ENCODE measurements at places on chromosomes 4 and X.

- DNase-seq: no peak
These were observed 192.9 kb upstream of the GALNT7 start for GRCh38 chr4:172975651-172976229.

GRCh38 chr4:97841512-97841911 lies 301.8 kb downstream of the STPG2 start:
- DNase-seq: no peak

DNA sequence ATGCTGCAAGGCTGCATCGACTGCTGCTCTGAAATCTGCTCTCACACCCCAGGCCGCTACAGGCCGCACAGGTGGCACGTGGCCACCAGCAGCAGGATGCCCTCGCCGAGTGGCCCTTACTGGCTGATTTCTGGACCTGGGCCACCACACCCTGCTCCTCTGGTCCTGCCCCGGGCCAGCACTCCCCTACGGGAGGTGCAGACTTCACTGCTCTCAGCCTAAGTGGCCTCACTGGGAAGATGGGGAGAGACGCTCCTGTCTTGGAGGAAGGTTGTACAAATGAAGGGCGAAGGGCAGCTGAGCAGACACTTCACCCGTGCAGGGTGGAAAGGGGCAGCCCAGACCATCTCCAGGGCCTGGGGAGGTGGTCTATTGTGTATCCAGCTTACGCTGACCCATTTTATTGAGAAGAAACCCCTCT lies 72.5 kb downstream of the ACOX3 start:
- DNase-seq: no peak

- no peak for DNase-seq
These were observed 693 bp downstream of the OCIAD1 start for GRCh38 chr4:48831532-48832030.

GRCh38 chrX:100880368-100880767 lies 6.2 kb upstream of the NOX1 start:
- no peak for DNase-seq

GRCh38 chr4:153318696-153319320 lies 25.7 kb upstream of the MND1 start:
- DNase-seq: no peak

DNA sequence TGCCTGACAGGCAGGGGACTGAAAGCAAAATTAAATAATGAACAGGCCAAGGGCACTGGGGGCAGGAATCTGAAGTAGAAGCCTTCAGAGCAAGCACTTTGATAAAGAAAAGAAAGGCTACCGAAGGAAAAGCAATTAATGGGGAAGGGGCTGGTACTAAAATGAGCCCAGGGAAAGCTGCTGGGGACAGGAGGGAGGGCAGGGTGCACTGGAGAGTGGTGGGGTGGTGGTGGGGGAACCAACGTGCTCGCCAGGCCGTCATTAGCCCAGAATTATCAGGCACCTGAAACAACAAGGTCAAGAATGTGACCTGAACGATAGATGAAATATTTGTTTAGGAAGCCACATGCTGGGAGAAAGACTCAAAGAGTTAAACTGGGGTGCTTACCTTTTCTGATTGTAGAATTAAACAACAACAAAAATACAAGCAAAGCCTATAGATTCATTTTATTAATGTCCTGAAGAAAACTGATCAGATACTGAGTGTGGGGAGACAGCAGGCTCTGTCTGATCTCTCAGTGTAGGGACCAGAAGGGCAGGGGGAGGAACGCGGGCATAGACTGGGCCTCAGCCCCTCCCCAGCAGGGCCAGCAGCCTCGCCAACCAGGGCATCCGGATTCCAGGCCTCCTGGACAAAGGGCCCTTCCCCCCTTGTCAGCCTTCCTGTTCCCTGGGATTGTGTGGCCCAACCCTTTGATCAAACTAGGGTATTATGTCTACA lies 239.7 kb upstream of the KLF3 start:
- DNase-seq: peak; percentile 40

GRCh38 chrX:152821145-152821765 lies 9.3 kb downstream of the CETN2 start:
- no peak for DNase-seq

- no peak for DNase-seq
These were observed 70.2 kb upstream of the ETNPPL start for GRCh38 chr4:108833046-108833445.

DNA sequence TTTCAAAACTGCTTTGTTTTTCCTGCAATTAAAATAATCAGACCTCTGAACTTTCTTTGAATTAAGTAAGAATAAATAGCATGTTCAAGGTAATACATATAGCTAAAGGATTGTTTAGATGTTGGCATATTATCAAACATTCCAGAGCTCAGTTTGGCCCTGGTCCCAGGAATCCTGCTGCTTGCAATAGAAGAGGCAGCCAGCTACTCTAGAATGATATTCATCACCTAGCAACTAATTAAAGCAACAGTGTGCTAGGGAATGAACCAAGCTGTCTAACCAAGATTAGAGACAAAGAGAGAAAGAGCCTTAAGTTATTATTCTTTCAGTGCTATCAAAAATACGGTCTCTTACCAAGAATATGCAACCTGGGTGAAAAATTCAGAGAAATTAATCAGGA lies 460.9 kb downstream of the GABRG1 start:
- peak; percentile 64 for DNase-seq

DNA sequence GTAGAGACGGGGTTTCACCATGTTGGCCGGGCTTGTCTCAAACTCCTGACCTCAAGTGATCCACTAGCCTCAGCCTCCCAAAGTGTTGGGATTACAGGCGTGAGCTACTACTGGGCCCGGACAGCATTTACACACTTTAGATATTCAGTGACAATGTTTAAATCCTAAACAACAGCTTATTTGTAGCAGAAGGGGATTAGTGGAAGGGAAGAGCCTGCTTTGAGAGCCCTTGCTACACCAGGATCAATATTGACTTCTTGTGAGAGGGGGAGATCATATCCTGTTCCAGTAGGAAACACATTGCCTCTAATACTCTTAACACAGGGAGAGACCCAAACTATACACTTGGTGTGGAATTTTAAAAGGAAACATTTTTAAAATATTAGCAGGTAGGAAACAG lies 7.1 kb downstream of the MGST2 start:
- no peak for DNase-seq

GRCh38 chr4:33628296-33628695 lies 2616.0 kb downstream of the ARAP2 start:
- no peak for DNase-seq

GRCh38 chr4:166003811-166004210 lies 130.8 kb downstream of the TLL1 start:
- DNase-seq: no peak

DNA sequence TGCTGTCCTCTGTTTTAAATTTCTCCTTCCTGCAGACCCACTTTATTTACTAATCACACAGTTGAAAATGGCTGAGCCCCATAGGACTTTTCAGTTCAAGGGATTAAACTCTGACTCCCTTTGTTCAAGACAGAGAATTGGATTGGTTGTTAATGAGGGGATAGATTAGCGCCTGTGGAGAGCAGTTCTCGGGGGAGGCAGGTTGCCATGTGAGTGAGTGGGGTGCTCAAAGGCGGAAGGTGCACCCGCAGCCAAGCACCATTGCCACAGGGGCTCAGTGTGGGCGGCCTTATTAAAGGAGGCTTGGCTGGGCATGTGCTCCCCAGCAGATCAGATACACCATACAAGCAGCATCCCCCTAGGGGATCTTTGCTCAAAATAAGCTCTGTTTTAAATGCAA lies 7.9 kb upstream of the CBR4 start:
- DNase-seq: no peak

- no peak for DNase-seq
These were observed 493.5 kb upstream of the PRKX start for GRCh38 chrX:4206941-4207340.

- DNase-seq: no peak
These were observed 8.6 kb downstream of the SRD5A3 start for GRCh38 chr4:55354648-55355047.

- DNase-seq: no peak
These were observed 36.7 kb downstream of the CHRDL1 start for GRCh38 chrX:110758781-110759422.

GRCh38 chrX:40175511-40176350 lies 78.0 kb upstream of the BCOR start:
- peak; percentile 80 for DNase-seq

- no peak for DNase-seq
These were observed 37.8 kb upstream of the CAPN6 start for GRCh38 chrX:111308039-111308438.

GRCh38 chr4:28842271-28842670 lies 1877.9 kb upstream of the PCDH7 start:
- no peak for DNase-seq

- no peak for DNase-seq
These were observed 65.1 kb upstream of the POF1B start for GRCh38 chrX:85444613-85445012.

All from heart left ventricle (tissue), 16 donors.